GM23248 (cell line): ENCODE measurements at places on chromosomes 3 and 15.

DNA sequence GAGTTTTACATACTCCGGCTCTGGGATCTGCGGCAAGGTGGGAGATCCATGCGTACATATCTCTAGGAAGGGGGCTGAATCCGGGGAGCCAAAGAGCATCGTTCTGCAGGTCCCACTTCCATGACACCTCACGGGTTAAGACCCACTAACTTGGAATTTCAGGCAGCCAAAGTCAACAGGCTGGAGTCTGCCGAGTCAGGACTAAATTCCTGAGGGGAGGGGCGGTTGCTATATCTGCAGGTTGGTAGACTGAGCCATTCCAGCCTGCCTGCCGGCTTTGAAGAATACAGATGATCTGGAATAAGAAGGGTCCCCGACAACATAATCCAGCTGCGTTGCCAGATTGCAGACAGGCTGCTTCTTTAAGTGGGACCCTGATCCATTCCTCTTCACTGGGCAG is 65.4 kb upstream of the PEX5L start:
- no peak for DNase-seq

GRCh38 chr3:48696156-48696555 is 10.4 kb upstream of the NCKIPSD start:
- no peak for DNase-seq

DNA sequence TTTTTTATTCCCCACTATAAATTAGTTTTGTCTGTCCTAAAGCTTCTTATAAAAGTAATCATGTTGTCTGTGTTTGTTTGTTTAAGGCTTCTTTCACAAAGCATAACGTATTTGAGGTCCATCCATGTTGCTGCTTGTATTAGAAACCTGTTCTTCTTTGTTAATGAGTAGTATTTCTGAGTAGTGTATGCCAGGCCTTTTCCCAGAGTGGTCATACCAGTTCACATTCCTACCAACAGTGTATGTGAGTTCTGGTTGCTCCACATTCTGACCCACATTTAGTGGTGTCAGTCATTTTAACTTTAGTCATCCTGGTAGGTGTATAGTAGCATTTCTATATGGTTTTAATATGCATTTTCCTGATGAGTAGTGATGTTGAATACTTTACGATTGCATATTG is 98.6 kb downstream of the NEO1 start:
- no peak for DNase-seq

- DNase-seq = no peak
Measured at GRCh38 chr3:181330821-181331563, 341.5 kb upstream of the DNAJC19 start.

DNA sequence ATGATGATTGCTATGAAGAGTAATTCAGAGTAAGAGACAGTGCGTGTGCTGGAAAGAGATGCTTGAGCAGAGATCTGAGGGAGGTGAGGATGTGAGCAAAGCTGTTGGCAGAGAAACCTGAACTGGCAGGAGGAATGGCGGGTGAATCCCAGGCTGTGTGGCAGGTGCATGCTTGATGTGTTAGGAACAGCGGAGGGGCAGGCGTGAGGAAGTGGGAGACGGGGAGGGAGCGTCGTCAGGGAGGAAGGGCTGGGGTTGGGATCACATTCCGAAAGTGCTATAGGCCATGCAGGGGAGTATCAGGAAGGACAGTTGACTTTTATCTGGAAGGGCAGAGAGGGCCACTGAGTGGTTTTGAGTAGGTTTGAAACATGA is 8.6 kb downstream of the GABRA5 start:
- no peak for DNase-seq

GRCh38 chr3:129445471-129445870 is 5.4 kb downstream of the IFT122 start:
- DNase-seq = no peak

DNA sequence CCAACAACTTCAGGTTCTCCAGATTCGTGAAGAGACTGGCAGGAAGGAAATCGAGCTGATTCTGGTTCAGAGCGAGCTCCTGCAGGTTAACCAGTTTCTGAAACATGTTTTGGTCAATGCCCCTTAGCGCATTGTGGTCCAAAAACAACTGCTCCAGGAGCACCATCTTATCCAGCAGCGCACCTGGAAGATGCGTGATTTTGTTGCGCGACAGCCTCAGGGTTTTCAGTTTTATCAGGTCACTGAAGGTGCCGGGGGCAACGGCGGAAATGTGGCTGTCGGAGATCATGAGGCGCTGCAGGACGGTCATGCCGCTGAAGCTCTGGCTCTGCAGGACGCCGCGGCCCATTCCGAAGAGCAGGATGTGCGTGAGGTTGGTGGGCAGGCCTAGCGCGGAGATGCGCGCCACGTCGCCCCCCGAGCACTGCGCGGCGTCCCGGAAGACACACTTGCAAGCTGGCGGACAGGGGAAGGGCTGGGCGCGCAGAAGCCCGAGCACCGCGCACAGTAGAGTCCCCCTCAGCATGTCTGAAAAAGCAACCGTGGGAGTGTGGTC is 1.2 kb downstream of the GP5 start:
- no peak for DNase-seq

DNA sequence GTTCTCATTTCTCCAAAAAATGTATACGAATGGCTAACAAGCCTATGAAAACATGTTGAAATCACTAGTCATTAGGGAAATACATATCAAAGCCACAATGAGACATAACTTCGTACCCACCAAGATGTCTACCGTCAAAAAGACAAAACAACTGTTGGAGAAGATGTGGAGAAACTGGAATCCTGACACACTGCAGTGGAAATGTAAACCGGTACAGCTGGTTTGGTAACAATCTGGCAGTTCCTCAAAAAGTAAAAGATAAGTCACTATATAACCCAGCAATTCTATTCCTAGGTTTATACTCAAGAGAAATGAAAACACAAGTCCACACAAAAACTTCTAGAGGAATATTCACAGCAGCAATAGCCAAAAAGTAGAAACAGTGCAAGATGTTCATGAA is 7.0 kb downstream of the SCAPER start:
- DNase-seq = no peak

DNA sequence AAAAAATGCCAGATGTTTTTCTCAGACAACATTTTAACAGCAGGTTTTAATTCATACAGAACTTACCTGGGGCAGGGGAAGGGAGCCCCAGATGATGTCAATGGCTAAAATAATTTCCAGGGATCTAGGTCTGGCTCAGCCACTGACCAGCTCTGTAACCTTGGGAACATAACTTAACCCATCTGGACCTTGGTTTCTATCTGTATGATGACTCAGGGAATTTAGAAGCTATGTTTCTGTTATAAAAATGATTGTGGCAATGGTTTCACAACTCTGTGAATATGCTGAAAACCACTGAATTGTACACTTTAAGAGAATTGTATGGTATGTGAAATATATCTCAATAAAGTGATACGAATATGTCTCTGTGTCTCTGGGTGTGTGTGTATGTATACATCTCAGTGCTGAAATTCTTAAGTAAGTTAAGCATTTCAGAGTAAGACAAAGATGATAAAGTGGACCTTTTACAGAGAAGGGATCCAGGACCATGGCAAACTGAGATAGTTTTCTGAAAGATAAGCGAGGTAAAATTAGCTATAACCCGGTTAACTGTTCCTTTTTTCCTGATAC is 2.9 kb downstream of the SH3GL3 start:
- DNase-seq = peak; percentile 73

- DNase-seq = no peak
Measured at GRCh38 chr15:90907838-90908507, 4.9 kb downstream of the MAN2A2 start.

GRCh38 chr3:60970850-60971249 is 280.4 kb downstream of the FHIT start:
- DNase-seq = no peak

GRCh38 chr15:52052066-52052935 is 33.3 kb downstream of the MAPK6 start:
- no peak for DNase-seq

DNA sequence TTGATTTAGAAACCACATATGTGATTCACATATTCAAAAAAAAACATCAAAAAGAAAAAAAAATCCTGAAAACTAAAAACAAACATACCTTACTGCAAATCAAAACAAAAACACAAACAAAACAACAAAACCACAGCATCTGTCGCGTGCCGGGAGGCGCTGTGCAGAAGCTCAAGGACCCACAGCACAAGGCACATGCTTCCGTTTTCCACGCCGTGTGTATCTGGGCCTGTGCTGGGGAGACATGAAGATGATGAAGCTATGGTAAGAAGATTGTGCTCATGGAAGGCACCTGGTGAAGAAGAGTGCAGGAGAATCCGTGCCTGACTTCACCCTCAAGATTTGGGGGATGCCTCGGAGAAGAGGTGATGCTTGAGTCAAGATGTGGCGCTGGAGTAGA is 788.9 kb upstream of the ARRDC4 start:
- DNase-seq = no peak

- no peak for DNase-seq
Measured at GRCh38 chr15:99721104-99721778, 12.0 kb downstream of the LYSMD4 start.

- DNase-seq = no peak
Measured at GRCh38 chr3:30204126-30204525, 402.3 kb upstream of the TGFBR2 start.

GRCh38 chr15:28886431-28887338 is 911 bp downstream of the APBA2 start:
- DNase-seq = no peak

DNA sequence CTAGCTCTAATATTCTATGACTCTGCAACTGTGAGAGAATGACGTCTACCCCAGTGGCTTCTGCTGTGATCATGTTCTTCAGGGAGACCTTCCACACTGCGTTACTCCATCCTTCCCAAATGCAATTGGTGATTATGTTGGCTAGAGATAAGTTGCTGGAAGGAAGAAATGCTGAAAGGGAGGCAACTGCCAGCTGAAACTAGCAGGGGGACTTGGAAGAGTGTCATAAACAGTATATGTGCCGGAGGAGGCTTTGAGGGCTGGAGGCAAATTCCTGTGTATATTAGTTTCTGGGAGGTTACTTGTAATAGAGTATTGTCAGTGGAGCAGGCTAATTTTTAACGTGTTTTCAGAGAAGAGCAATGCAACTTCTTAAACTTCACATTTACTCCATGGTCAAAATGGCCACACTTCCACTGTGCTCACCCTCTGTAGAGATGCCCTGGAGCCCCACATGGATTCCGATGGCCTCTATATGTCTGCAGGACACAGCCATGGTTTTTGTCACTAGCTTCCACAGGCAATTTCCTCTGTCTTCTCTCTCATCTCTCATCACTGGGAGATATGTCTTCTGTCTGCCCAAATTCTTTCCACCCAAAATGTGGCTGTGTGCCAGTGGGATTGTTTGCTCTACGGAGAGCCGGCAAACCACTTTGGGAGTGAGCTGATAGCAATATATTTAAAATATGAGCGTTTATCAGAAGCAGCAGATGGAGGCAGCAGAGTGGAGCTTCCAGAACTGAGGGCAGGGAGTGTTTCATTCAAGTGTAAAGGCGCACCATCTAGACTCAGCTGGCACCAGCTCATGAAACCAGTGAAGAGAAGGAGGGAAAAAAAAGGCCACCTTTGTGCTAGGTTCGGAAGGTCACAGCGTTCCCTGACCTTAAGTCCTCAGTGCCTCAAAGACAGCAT is 13.3 kb upstream of the CD47 start:
- DNase-seq = peak; percentile 26

DNA sequence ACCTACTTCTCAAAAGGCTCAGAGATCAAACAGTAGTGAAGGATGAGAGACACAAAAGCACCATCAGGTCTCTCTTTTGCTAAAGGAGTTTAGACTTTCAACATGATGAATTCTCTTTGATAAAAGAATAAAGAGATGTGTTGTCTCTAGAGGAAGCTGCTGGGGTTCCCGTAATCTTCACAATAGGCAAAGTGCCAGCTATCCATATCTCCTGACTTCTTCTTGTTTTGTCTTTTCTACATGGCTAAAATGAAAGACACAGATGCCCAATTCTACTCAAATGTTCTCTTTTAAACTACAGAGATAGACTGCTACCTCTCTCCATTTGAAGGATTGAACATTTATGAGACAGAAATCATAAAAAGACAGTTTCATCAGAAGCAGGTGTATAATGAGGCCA is 38.4 kb upstream of the TUSC7 start:
- no peak for DNase-seq

DNA sequence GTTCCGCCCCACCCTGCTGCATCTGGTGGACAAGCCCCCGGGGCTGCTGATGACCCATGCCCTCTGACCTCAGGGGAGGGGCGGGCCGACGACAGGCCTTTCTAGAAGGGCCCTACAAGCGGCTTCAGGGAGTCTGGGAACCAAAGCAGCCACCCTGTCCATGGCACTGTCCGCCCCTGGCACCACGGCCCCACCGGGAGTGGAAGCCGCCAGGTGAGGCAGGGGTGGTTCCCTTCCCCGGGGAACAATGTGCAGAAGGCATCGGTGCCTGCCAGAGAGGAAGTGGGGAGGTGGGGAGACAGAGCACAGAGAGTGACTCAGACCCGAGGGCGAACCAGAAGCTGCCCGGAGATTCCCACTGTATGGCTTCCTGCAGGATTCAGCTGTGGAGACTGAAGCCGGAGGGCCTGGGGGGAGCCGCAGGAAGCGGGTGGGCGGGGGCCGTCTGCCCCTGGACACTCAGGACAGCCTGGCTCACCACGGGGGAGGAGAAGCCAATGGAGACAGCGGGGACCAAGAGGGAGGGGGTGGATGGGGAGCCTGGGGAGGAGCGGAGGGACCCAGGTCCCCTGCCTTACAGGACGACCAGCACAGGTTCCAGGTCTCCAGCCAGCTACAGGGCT is 134.0 kb downstream of the TPRA1 start:
- peak; percentile 87 for DNase-seq

GRCh38 chr3:128922804-128923459 is 43.5 kb downstream of the ACAD9 start:
- DNase-seq = no peak

DNA sequence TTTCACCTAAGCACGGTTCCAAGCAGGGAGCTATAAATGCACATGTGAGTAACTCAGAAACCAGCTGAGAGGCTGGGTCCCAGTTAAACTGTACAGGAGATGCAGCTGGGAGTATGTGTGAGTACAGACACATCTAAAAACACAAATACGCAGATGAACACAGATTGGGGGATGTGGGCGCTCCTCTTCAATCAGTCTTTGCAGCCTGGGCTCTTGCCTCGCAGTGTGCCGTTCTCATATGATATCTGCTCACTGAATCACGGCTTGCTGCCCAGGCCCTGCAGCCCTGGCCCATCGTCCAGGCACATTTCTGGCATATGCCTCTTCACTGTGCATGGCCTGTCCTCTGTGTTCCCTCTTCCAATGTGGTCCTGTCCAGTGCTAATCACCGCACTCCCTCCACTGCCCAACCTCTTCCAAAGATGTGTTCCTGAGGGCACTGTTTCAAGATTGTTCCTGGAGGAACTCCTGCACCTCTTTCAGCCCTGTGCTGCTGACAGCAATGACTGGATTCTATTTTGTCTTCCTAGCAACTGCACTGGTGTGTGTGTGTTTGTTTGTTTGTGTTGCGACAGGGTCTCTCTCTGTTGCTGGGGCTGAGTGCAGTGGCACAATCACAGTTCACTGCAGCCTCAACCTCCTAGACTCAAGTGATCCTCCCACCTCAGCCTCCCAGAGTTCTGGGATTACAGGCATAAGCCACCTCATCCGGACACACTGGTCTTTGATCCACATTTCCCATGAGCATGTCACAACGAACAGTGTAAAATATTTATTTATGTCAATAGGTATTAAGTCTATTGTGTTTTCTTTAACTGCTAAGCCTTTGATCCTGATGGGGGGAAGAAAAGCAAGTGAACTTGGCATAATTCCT is 17.0 kb downstream of the CA12 start:
- peak; percentile 38 for DNase-seq
